ENCODE measurements at places on chromosomes 12 and 14.
A peak's percentile ranks its signal among the peaks of the same experiment; 100 is the strongest.

- DNase-seq: no peak
These were observed 155.3 kb upstream of the CCDC196 start for GRCh38 chr14:66330916-66331315.

DNA sequence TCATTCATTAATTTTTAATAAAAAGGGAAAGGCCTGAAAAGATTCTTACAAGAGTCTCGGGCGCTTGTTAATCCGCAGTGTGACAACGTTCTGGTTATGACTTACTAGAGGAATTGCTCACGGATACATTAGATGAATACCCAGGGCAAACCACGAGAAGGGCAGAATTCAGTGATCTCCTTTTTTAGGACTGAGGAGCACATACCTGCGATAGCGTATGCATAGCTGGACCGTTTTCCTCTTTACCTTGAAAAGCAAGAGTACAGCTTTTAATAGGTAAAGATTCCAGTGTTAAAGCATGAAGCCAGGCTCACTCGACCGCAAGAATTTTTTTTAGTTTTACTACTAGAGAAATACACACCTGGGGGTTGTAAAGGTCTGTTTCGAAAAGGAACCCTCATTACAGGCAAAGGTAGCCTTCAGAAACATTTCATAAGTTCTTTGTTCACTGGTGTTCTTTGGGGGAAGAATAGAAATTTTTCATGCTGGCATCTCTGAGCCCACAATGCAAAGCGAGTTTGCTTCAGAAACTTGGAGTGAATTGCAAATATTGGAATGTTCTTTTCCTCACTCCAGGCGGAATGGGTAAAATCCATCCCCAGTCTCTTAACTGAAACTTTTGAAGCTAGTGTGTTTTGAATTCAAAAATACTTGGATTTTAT, 953 bp downstream of the MAPK1IP1L start:
- DNase-seq: no peak

DNA sequence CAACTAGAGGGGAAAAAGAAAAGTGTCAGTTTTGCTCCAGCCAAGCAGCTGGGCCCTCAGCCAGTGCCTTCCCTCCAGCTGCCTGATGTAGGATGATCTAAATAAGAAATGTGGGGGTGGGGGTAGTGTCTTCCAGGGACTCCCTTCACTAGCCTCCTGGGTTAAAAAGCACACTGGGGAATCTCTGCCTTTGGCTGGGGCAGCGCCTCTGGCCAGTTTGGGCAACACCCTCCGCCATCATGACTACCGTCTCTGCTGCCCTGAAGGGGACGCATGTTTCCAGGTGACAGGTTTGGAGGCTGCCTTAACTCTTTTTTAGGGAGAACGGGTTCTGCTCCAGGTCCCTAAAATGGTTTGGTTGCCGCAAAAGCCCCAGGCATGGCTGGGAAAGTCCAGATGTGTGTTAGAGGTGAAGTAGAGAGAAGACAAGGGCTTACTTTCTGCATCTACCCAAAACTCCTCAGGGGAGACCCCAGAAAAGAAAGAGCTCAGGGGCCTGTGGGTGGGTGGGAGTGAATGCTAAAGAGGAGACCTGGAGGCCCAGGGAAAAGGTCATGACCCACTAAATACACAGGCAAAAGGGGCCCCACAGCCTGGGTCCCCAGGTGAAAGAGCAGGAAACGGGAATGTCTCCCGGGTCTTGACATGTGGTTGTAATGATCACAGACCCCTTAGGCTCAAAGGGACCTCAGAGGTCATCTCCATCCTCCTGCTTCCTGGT, 132.8 kb upstream of the CCND2 start:
- no peak for DNase-seq

- no peak for DNase-seq
These were observed 96.0 kb downstream of the ZFP36L1 start for GRCh38 chr14:68696721-68697495.

DNA sequence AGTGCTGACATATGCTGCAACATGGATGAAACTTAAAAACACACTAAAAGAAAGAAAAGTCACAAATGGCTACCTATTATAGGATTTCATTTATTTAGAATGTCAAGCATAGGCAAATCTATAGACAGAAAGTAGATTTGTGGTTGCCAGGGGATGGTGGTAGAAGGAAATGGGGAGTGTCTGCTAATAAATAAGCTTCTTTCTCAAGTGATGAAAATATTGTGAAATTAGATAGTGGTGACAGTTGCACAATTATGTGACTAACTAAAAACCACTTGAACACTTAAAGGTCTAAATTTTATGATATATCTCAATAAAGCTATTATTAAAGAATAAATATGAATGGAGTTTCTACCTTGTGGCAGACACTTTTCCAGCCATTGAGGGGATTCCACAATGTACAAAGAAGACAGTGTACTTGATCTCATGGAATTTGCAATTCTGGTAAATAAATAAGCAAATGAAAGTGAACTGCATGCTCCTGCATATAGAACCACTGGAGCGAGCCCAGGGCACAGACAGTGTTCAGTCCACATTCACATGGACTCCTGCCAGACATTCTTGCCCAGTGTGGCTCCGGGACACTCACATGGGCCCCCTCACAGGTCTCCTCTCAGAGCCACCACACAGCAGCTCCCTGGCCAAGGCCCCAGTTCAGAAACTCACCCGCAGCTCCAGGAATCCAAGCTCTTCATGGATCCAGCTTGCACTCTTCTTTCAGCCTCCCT, 107.1 kb upstream of the ARID2 start:
- no peak for DNase-seq

DNA sequence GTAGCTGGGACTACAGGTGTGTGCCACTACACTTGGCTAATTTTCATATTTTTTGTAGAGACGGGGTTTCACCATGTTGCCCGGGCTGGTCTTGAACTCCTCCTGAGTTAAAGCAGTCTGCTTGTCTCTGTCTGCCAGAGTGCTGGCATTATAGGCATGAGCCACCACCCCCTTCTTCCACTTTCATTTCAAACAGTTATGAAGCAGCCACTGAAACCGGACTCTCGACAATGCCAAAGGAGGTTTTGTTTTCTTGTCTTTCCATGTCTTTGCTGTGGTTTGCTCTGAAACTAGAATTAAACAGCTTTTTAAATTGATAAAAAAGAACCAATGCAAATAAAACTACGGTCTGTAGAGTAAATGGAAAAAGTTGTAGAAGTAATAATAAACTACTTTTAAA, 30.4 kb downstream of the RAP1B start:
- no peak for DNase-seq

DNA sequence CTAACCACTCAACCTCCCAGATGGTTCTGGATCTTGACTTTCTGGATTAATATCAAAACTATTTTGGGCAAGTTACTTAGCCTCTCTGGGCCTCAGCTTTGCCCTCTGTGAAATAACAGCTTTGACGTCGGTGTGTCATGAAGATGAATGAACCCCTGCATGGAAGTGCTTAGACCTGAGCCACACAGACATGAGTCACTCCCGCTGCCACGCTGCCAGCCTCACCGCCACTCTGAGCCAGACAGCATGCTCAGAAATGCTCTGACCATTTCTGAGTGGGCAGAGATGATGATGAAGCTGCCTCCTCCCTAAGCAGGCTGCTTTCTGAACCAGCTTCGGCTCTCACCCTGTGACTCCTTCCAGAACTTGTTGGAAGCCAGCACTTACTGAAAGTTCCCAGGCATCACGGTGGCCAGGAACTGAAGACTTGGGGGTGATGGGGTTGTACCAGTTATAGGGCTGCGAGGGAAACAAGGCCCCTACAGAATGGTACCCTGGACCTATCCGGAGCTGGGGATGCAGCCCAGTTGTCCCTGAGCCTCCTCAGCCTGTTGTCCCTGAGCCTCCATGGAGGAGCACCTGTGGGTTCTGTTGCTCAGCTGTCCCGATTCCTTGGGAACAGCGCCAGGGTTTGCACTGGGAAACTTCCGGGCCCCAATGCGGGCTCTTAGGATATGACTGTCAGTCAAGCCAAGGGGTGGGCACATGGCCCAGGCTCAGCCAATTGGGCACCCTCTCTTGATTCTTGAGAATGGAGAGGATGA, 2.0 kb upstream of the CCDC197 start:
- peak; percentile 19 for DNase-seq

DNA sequence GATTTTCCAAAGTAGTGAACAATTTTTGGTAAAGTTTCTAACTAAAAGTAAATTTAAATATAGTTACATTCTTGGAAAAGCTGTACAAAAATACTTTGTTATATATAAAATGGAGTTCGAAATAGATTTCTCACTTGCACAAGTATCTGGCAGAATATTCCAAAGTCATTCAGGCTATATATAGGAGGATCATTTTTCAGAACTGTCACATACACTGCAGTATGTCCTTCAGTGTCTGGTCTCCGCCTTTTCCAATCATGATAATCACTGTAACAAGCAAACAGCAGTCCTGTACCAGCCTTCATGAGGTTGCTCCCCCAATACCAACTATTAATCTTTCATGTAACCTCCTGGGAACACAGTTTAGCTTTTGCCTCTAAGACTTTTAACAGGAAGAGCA, 18.6 kb downstream of the TBK1 start:
- no peak for DNase-seq

DNA sequence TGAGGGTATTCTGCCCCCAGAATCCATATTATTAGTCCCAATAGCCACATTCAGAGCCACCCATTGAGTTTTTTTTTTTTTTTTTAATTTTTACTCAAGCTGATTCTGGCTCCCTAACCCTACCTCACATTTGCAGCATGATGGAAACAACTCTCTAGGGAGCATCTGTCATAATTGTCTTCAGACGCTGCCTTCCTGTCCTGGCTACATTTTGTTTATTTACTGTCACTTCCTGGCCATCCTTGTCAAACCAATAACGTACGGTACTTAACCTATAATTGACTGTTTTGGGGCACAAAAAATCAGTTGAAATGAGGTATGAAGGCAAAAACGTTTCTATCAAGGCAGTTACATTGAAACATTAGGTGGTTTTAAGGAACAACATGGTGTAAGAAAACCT, 2.1 kb downstream of the GLIPR1 start:
- DNase-seq: no peak

- no peak for DNase-seq
These were observed 13.3 kb upstream of the PZP start for GRCh38 chr12:9221483-9221882.

DNA sequence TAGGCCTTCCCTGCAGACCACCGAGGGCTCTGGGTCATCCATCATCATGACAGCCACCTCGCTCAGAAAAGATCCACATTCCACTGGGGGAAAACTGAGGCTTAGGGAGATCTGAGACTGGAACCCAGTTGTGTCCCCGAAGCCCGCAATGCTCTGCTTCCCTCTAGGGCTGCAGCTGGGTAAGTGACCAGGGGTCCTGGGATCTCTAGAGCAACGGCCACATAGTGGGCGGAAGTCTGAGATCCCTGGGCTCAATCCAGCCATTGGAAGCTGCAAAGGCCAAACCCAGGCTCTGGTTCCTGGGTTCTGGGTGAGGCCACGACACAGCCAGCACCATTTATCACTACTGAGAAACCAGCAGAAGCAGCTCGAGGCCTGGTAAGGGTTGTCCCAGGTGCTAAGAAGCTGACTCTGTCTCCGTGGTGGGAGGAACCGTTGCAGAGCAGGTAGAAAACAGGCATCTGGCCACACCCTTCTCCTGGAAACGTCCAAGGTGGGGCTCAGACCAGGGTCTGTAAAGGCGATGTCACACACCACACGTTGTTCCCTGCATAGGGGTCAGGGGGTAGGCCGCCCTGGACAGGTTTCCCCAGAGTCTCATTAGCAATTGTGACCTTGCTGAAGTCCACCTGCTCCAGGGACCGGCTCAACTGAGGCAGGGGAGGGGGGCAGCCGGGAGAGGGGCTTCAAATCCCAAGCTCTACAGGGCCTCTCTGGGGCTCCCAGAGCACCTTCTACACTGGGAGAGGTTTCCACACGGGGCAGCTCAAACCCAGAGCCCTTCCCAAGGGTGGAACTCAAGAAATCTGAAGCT, 38.6 kb downstream of the BCL11B start:
- no peak for DNase-seq

GRCh38 chr14:97379091-97379531, 581.9 kb downstream of the VRK1 start:
- no peak for DNase-seq

DNA sequence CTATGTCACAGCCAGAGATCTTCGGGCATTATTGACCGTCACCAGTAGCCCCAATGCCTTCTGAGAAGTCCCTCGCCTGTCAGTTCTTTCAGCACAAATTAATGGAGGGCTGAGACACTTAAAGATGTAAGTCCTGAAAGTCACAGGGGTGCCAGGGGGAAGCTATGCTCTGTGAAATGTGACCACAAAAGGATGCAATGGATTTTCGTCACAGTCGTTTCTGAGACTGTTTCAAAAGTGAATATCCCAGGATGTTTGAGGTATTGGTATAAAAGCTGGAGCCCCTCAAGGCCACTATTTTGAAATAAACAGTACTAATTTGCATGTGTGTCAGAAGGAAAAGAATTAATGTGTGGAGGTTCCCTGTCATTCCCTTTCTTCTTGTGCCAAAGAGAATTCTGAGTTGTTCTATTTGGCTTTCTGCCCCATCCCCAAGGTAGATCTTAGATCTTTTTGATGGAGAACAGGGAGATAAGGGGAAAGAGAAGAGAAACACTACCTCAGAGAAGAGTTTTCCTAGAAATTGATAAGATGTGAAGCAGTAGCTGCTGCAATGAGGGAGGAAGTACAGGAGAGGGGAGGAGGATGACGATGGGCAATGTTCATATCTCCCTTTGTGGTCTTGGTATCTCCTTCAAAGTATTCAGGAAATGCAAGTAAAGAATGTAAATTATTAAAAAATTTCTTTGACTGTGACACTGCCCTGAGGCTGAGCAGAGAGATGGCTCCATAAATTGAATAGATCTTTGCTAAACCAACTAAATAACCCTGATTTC, 101.8 kb upstream of the NAP1L1 start:
- DNase-seq: peak; percentile 79

- no peak for DNase-seq
These were observed 211.6 kb downstream of the SLC6A15 start for GRCh38 chr12:84701041-84701440.

DNA sequence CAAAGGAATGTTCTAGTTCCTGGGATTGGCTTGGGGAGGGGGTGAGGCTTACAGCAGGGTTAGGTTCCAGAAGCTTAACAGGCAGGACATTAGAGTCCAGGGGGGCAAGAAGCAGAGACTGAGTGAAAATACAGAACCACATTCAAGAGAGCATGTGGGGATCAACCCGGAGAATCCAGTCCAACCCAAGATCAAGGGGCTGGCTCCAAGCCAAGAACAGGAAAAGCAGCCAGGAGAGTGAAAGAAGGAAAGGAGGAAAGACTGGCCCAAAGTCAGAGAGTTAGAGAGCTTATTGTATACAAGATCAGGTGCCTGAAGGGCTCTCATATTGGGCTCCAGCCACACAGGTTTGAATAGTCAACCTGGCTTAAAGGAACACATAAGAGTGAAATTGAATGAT, 190.3 kb upstream of the CDKN3 start:
- DNase-seq: no peak

DNA sequence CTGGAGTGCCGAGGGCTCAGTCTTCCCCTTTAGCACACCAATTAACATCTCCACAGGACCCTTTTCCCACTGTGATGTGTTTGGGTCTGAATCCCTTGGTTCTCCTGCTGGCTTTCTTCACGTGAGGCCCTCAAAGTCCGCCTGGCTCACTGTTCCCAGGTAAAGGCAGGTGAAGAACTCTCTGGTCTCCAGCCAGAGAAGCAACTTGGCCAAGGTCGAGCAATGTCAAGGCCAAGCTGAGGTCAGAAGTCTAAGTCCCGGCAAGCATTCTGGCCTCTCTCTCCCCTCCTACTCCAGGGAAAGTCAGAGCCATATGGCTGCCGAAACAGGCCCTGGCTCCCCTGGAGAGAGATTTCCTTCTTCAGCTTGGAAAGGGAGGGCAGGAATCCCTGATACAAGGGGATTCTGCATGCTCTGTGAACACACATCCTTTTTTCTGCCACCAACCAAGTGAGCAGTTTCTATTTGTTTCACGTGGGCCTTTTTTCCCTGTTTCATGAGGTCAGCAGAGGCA, 61.4 kb upstream of the ESRRB start:
- DNase-seq: no peak

GRCh38 chr12:20731274-20731673, 36.1 kb downstream of the SLCO1C1 start:
- DNase-seq: no peak

Measured in brain microvascular endothelial cell (primary cell).